ENCODE measurements at places on chromosomes 11 and 22. TPM values are rescaled to one million over a fixed set of nuclear protein-coding genes. Genes with fewer than 3 reads are reported as not detected.
A peak's percentile ranks its signal among the peaks of the same experiment; 100 is the strongest.

The P2RY2 gene
- 5.1 TPM for polyA plus RNA-seq

The CRYBB3 gene
- not detected for polyA plus RNA-seq

The OR51B2 gene
- not detected for polyA plus RNA-seq

GRCh38 chr11:9951807-9952206, 287.9 kb downstream of the SWAP70 start:
- peaks cover 3% of the 10 kb centered on the region for H3K4me1 ChIP-seq
- no peak overlapping the region for H3K27ac ChIP-seq
- H3K36me3 ChIP-seq = no peaks in the 10 kb centered on the region
- no peak overlapping the region for H3K4me3 ChIP-seq

GRCh38 chr11:75625991-75626888, 42.6 kb downstream of the MAP6 start:
- no peaks in the 10 kb centered on the region for H3K36me3 ChIP-seq
- H3K27ac ChIP-seq = no peak overlapping the region
- H3K4me1 ChIP-seq = peaks cover 9% of the 10 kb centered on the region
- DNase-seq = no peak

DNA sequence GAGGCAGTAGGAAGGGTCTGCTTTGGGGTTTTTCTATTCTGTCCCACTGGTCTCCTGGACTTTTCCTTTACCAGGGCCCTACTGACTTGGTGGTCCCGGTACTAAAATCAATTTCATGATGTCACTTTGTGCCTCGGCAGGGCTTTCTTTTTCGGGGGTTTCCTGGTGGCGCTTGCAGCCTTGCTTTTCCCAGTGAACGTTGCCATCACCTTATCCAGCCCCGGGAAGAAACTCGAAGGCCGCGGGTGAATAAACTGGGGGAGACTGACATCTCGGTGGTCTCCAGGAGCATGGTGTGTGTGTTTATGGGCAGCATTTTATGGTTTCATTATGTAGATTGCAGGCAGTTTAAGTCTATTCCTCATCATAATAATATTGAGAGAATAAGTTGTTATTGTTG, 84.4 kb downstream of the KCNQ1 start:
- H3K27ac ChIP-seq = no peak overlapping the region
- H3K4me3 ChIP-seq = no peak overlapping the region
- peaks cover 16% of the 10 kb centered on the region for H3K4me1 ChIP-seq

DNA sequence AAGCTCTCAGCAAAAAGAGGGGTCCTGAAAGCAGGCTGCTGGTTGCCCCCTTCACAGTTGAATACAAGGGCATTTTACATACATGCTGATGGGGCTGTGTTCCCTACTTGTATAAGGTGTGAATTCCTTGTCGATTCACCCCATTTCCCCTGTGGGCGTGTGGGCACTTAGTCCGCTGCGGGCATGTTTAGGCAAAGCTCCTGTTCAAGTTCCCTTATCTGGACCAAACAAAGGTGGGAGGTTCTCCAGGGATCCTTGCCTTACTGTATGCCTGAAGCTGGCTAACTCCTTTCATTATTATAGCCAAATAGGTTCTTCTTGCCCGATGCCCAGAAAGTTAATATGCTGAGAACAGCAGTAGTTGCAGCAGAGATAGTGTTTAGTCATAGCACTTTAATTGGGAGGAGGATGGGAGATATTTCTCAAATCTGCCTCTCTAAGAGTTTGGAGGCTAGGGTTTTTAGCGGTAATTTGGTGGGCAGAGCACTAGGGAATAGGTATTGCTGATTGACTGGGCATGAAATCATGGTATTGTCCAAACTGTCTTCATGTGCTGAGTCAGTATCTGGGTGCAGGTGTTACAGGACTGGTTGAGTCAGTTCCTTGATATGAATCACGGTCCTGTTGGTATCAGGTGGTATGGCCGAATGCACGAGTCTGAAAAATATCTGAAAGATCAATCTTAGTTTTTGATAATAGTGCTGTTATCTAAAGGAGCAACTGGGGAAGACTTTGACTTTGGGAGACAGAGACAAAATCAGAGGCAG, 32.7 kb downstream of the METTL15 start:
- H3K4me1 ChIP-seq = peaks cover 5% of the 10 kb centered on the region
- H3K36me3 ChIP-seq = no peaks in the 10 kb centered on the region
- no peak overlapping the region for H3K4me3 ChIP-seq
- H3K27ac ChIP-seq = peak overlapping the region; percentile 45
- peak; percentile 33 for DNase-seq

DNA sequence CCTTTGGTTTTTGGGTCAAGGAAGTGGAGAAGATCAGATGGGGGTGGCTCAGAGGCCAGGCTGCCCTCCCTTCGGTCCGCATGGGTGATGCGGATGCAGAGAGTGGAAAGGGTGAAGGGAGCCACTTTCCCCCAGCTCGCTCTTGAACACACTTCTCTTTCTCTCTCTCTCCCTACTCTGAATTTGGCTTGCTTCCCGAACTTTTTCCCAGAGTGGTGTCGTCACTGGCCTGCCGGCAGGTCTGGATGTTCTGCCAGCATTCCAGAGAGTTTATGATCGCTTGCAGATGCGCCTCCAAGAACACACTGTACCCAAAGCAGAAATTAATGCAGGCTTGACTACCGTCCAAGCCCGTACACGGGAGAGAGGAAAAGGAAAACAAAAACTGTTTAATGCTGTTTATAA, 103.2 kb downstream of the ZBTB16 start:
- peak overlapping the region; percentile 93 for H3K27ac ChIP-seq
- H3K4me1 ChIP-seq = peaks cover 64% of the 10 kb centered on the region
- H3K36me3 ChIP-seq = no peaks in the 10 kb centered on the region
- DNase-seq = peak; percentile 90

GRCh38 chr11:113991718-113992458, 17.0 kb downstream of the HTR3A start:
- H3K4me1 ChIP-seq = no peaks in the 10 kb centered on the region
- H3K27ac ChIP-seq = no peak overlapping the region

DNA sequence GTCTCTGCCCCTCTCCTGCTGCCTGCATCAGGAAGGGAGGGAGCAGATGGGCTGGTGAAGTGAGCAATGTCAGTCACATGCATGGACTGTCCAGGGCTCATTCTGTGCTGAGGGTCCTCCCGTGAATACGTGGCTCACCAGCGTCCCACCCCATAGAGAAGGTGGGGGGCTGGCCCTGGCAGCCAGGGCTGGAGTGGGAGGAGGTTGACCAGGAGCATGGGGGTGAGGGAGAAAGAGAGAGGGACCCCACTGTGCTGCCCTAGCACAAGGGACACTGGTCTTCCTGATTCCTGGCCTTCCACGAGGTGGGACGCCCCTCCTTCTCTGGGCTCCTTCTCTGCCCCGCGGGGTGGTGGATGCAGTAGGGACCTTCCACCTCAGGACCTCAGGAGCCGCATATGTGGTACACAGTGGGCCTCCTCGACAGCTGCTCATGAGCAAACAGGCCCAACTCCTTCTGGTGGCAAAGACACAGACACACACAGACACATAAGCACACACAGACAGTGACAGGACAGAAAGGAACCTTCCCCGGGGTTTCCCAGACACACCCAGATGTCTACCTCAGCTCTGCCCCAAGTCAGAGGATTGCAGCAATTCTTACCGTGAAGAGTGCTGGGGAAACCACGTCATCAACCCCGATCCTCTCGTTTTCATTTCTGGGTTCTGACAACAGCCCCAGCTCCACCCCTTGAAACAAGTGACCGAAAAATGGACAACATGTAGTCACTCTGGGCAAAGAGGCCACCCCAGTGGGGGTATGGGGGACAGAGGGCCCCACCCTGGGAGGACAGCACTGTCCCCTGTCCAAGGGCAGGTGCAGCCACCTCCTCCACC, 3.6 kb upstream of the APOBEC3A start:
- no peak overlapping the region for H3K27ac ChIP-seq
- H3K4me1 ChIP-seq = no peaks in the 10 kb centered on the region
- peaks cover 31% of the 10 kb centered on the region for H3K27me3 ChIP-seq
- DNase-seq = no peak

- no peak for DNase-seq
These were observed 29.6 kb upstream of the UPB1 start for GRCh38 chr22:24465566-24465965.

DNA sequence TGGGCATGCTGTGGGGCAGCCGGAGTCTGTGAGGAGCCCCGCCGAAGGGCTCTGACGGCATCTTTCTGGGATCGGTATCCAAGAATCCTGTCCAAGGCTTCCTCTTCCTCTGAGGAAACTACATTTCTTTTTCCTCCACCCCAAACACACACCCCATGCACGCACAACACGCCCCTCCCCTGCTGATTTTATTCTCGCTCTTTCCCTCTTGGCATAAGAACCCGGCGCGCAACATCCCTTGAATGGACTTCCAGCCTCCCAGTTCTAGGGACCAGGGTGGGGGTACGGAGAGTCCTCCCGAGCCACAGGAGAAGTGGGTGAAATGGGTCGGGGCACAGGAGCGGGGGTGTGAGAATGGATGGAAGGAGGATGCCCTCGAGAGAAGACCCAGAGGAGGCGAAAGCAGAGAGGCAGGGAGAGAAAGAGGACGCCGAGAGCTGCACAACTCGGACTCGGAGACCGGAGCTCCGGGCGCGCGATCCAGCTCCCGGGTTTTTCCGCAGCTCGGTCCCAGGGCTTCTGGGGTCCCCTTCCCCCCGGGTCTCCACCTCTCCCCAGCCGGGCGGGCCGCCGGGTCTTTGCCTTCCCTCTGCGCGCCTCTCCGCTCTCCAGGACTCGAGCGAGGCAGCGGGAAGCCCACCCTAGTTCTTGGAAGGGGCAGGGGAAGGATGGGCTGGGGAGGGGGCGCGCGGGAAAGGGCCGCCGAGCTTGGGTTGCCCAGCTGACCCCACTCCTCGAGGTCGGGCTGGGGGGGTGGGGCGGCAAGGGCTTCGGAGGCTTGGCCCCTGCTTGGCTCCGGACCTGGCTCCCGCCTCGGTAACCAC, 1.5 kb upstream of the LARGE1 start:
- H3K36me3 ChIP-seq = no peaks in the 10 kb centered on the region
- H3K4me3 ChIP-seq = peak overlapping the region; percentile 52
- H3K27ac ChIP-seq = peak overlapping the region; percentile 13
- no peak for DNase-seq
- H3K27me3 ChIP-seq = no peaks in the 10 kb centered on the region
- H3K4me1 ChIP-seq = peaks cover 17% of the 10 kb centered on the region

GRCh38 chr22:19941365-19942082, at the start of the genes COMT and TXNRD2:
TSS of gene COMT (plus strand) at chr22:19941772. CDS start at chr22:19962527, 20,755 bp downstream.
TSS of gene TXNRD2 (minus strand) at chr22:19941818. CDS start at chr22:19941803, 15 bp downstream.
- H3K4me1 ChIP-seq = peaks cover 22% of the 10 kb centered on the region
- DNase-seq = no peak
- H3K27me3 ChIP-seq = no peaks in the 10 kb centered on the region
- H3K36me3 ChIP-seq = no peaks in the 10 kb centered on the region

DNA sequence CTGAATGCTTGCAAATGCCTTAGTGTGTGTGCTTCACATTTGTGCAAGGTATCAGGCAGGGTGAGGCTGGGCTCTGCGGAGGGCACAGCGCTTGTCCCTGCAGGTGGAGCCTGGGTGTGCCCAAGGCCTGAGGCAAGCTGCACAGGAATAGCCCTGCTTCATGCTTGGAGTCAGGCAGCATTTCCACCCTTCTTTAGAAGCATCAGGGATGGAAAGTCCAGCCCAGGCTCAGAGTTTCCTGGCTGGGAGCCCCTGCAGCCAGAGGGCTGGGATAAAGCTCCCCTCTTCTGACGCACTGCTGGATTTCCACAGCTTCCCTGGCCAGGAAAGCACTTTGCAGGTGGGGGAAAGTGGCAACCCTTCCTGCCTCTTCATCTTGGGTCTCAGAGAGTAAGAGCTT, 63.4 kb downstream of the GALNT18 start:
- peaks cover 12% of the 10 kb centered on the region for H3K4me1 ChIP-seq
- H3K4me3 ChIP-seq = no peak overlapping the region

DNA sequence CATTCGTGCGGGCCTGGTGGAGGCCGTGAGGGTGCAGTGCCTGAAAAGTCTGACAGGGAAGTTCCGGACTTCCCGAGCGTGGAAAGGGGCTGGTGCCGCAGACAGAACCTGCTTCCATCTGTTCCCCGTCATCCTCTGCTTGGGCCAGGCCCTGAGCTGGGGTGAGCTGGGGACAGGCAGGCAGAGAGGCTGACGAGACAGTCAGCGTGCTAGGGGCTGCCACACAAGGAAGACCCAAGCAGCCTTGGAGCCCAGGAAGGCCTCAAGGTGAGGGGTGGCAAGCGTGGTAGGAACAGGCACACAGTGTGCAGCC, 25.5 kb downstream of the NADSYN1 start:
- H3K27ac ChIP-seq = no peak overlapping the region
- no peak overlapping the region for H3K4me3 ChIP-seq
- H3K4me1 ChIP-seq = no peaks in the 10 kb centered on the region
- H3K27me3 ChIP-seq = no peaks in the 10 kb centered on the region
- DNase-seq = no peak
- H3K36me3 ChIP-seq = peaks cover 48% of the 10 kb centered on the region

DNA sequence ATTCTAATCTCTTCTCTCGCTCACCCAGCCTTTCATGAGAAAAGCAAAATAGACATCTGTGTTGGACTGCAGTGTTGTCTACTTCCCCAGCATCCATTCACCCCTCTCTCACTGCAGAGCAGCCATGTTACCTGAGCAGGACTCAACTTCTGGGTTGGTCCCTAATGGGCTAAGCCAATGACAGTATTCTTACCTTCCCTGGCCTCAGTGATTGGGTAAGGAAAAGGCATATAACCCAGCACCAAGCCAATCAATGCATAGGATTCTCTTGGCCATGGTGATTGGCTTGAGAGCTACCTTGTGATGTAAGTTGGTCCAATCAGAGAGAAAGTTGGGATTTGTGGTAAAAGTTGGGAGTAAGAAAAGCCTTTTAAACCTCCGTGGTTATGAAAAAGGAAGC, 99.8 kb upstream of the NECTIN1 start:
- H3K36me3 ChIP-seq = no peaks in the 10 kb centered on the region
- no peaks in the 10 kb centered on the region for H3K4me1 ChIP-seq
- no peak for DNase-seq
- no peak overlapping the region for H3K27ac ChIP-seq
- no peak overlapping the region for H3K4me3 ChIP-seq
- peaks cover 41% of the 10 kb centered on the region for H3K27me3 ChIP-seq

DNA sequence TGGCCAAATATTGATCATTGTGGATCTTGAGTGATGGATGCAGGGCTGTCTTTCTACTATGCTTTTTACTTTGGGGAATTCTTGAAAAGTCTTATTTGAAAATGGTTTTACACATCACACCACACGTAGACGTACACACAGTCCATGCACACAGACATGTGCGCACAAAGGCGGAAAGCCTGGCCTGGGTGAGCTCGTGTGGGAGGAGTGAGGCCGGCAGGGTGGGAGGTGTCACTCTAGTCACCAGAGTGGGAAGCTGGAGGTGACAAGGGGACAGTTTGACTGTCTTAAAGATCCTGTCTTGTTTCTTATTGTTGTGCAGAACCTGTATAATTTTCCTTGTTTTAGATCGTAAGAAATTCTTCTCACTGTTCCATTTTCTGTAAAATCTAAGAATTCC, 326.9 kb downstream of the TBC1D22A start:
- H3K27ac ChIP-seq = no peak overlapping the region
- no peaks in the 10 kb centered on the region for H3K36me3 ChIP-seq
- no peak for DNase-seq
- peaks cover 4% of the 10 kb centered on the region for H3K4me1 ChIP-seq
